ENCODE measurements at places on chromosomes 13 and 19. TPM values are rescaled to one million over a fixed set of nuclear protein-coding genes. Genes with fewer than 3 reads are reported as not detected.
A peak's percentile ranks its signal among the peaks of the same experiment; 100 is the strongest.

GRCh38 chr13:97844151-97844550 is 109.3 kb upstream of the IPO5 start:
- no peak overlapping the region for H3K4me3 ChIP-seq
- H3K36me3 ChIP-seq, result no peaks in the 10 kb centered on the region
- H3K4me1 ChIP-seq, result no peaks in the 10 kb centered on the region
- H3K27ac ChIP-seq, result no peak overlapping the region
- peaks cover 18% of the 10 kb centered on the region for H3K27me3 ChIP-seq

- no peaks in the 10 kb centered on the region for H3K36me3 ChIP-seq
- no peak overlapping the region for H3K4me3 ChIP-seq
- DNase-seq, result no peak
- H3K4me1 ChIP-seq, result peaks cover 28% of the 10 kb centered on the region
- H3K27ac ChIP-seq, result no peak overlapping the region
Observed at GRCh38 chr19:13078897-13079541, 23.6 kb downstream of the LYL1 start.

GRCh38 chr13:76632401-76633044 is 253.7 kb downstream of the KCTD12 start:
- H3K27ac ChIP-seq, result no peak overlapping the region
- peaks cover 21% of the 10 kb centered on the region for H3K4me1 ChIP-seq
- no peaks in the 10 kb centered on the region for H3K36me3 ChIP-seq
- DNase-seq, result no peak
- no peak overlapping the region for H3K4me3 ChIP-seq

- peaks cover 7% of the 10 kb centered on the region for H3K36me3 ChIP-seq
- peaks cover 9% of the 10 kb centered on the region for H3K27me3 ChIP-seq
- DNase-seq, result no peak
- peak overlapping the region; percentile 75 for H3K4me3 ChIP-seq
- H3K27ac ChIP-seq, result no peak overlapping the region
Observed at GRCh38 chr13:40662866-40663265, 3.6 kb downstream of the FOXO1 start.

- H3K4me3 ChIP-seq, result peak overlapping the region; percentile 100
- no peaks in the 10 kb centered on the region for H3K27me3 ChIP-seq
- peak overlapping the region; percentile 99 for H3K27ac ChIP-seq
- peak; percentile 85 for DNase-seq
- peaks cover 24% of the 10 kb centered on the region for H3K4me1 ChIP-seq
- peaks cover 28% of the 10 kb centered on the region for H3K36me3 ChIP-seq
Observed at GRCh38 chr19:12293777-12294248, 870 bp downstream of the ZNF44 start.

DNA sequence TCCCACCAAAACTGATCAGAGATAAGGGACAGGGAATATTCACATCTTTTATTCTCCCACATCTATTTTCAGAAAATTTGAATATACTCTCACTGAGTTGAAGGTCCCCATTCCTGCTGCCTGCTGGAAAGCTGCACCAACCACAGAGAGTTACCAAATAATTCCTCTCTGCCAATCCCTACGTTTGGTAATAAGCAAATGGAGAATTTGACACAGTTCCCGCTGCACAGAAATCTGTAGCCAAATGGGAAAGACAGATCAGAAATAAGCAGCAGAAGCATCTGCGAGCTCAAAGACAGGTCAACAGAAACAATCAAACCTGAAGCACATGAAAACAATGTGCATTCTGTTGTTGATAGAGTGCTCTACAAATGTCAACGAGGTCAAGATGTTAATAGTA is 9.9 kb downstream of the ZNF112 start:
- no peak overlapping the region for H3K4me3 ChIP-seq
- no peak for DNase-seq
- H3K36me3 ChIP-seq, result peaks cover 42% of the 10 kb centered on the region
- no peak overlapping the region for H3K27ac ChIP-seq
- H3K27me3 ChIP-seq, result no peaks in the 10 kb centered on the region
- H3K4me1 ChIP-seq, result peaks cover 3% of the 10 kb centered on the region

Gene ZNF865
- total RNA-seq, result 16.2 TPM

Gene CEBPA
- 24.4 TPM for total RNA-seq

Gene SOHLH2
- not detected for total RNA-seq

Gene CCDC9
- 22.4 TPM for total RNA-seq
